ENCODE measurements at places on chromosomes 2 and 18.

- DNase-seq: no peak
Observed at GRCh38 chr2:33258387-33258786, 218.1 kb upstream of the RASGRP3 start.

DNA sequence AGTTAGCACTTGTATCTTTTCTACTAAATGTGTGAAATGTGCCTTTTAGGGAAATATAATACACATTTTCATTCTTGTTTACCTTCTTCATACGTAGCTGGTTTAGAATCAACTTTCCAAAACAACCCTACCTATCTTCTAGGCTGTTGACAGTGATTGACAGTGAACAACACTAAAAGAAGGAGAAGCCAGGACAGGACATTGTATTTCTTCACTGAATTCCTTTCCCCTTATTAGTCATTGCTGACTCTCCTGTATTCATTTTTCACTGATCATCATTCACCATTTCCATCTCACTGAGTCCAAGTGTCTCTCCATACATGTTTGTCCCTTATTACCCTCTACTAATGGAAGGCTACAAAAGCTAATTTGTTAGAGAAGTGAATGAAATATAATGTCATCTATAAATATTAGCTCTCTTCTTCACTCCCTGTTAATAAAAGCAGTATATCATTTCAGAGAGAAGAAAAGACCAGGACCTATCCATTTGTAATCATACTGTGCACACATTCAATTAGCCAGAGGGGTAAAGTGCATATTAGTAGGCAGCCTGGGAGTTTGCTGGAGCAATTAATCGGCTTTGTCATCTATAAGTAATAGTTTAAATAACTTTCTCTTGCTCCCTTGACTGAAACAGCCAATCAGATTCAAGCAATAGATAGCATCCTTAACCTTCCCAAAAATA lies 192.5 kb upstream of the FOSL2 start:
- no peak for DNase-seq

DNA sequence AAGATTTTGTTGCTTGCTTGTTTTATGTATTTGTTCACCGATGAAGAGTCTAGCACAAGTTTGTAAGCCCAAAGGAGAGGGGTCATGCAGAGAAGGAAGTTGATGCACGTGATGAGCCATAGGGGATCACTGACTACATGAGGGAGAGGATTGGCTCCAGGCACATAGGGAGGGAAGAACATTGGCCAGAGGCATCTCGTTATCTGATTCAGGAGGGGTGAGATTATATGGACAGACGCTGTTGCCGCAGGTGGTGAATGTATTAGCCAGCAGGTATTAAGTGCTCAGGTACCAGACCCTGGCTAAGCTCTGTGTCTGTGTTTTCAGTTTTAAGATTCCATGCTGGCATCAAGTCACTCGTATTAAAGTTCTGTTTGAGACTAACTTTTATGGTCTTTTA lies 91.8 kb upstream of the CHST9 start:
- no peak for DNase-seq

GRCh38 chr2:236162882-236163470 lies 5.2 kb downstream of the GBX2 start:
- no peak for DNase-seq

DNA sequence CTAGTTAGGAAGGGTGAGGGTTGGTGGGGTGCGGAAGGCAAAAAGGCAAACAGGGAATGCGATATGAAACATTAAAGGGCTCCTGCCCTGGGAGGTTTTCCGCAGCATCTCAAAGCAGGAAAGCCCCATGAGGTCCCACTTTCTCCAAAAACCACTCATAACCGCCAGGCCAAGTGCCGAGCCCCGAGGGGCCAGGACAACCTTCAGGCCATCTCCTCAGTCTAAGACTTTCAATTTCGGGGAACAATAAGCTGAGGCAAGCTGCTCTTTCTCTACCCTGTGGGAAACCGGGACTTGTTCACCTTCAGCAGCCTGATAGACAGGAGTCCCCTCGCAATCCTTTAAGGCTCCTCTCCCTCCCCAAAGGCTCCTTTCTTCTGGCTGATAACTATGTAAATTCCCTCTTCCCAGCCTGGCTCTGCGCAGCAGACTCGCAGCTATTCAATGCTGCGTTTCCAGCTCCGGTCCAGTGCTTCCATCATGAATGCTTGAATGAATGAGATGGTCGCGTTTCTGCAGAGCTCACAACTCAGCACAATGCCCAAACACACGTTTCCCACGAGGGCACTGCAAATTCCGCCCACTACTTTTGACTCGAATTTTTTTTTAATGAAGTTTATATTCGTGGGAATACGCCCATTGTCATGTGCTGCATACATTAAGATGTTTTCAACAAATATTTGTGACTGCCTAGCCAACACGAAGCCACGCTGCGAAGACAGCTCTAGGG lies 1.4 kb downstream of the LAMA1 start:
- DNase-seq: peak; percentile 58

GRCh38 chr18:9413576-9413975 lies 61.7 kb upstream of the RALBP1 start:
- peak; percentile 64 for DNase-seq

- DNase-seq: no peak
Observed at GRCh38 chr2:178536037-178536436, 55.8 kb downstream of the PLEKHA3 start.

- no peak for DNase-seq
Observed at GRCh38 chr2:200086911-200087310, 131.5 kb downstream of the MAIP1 start.

GRCh38 chr2:1521878-1522830 lies 108.9 kb downstream of the TPO start:
- no peak for DNase-seq
